HuH-7.5 (cell line): ENCODE measurements at places on chromosomes 6 and 20.
A peak's percentile ranks its signal among the peaks of the same experiment; 100 is the strongest.

DNA sequence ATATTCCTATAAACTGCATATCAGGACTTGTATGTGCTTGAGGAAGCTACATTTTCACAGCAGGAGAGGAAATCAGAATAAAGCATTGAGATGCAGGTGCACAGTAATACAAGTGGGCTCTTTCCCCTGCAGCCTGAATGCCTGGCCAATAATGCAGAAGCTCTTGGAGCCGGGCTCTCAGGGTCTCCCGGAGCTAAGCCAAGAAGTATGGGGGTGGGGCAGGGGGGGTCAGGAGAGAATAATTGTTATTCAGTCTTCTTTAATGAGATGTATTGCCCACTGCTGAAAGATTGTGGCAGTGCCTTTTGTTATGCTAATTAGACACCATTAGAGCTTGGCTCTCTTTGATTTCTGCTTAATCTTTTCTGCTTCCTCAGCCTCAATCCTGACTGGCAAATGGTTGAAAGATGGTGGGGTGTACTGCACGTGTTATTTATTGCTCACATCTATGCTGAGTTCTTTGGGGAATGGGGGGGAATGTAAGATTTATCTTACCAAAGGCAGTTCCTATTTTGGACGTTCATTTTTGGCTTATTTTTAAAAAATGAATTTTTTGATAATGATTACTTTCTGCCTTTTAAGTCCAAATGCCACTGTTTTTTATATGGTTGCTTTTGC lies 407.6 kb upstream of the SOX4 start:
- no peak for DNase-seq

DNA sequence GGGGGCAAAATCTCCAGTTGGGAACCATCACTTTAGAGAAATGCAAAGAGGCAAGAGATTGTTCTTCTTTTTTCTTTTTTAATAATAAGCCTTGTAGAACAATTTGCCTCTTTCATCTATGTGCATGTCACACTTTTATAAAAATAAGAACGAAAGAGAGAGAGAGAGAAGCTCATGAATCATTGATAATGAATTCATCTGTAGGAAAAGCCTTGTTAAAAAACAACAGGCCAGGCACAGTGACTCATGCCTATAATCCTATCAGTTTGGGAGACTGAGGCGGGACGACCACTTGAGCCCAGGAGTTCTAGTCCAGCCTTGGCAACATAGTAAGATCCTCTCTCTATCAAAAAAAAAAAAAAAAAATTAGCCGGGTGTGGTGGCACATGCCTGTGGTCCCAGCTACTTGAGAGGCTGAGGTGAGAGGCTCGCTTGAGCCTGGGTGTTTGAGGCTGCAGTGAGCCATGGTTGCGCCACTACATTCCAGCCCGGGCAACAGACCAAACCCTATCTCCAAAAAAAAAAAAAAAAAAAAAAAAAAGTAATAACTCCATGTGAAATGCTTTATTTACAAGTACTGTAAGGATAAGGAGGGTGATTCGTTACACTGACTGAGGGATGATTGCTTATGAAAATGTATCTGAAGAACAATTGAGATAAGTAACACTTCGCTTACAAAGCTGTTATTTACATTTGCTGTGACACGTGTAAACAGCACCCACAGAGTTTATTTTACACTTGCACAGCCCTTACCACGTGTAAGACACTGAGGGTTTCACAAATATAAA lies 6.0 kb downstream of the CCN5 start:
- DNase-seq: no peak

GRCh38 chr20:20261159-20261558 lies 106.7 kb upstream of the INSM1 start:
- no peak for DNase-seq

GRCh38 chr6:4405621-4406212 lies 270.3 kb upstream of the ECI2 start:
- DNase-seq: no peak

GRCh38 chr20:49237531-49237930 lies 18.3 kb downstream of the DDX27 start:
- no peak for DNase-seq

DNA sequence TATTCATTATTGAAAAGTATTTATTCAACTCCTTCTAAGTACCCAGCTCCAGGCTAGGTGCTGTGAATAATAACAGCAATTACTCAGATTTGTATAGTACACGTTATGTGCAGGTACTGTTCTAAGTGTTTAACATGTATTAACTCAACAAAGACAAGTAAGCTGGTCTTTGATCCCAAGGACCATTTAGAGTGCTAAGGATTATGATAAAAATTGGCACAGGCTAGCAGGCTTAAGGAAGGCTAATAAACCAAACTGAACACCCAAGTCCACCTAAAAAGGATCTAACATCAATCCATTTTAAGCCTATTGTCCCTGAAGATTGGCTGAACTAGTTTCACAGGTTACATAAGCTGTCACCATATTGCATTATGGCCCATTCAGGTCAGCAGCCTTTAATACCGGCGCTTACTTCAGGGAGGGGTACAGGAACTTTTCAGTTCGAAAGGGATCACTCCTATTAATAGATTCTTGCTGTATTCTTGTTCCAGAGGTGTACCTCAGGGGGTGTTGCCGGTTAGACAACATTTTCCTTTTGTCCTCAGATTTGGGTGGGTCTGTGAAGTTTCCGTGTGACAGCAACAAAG lies 99.0 kb upstream of the GMDS start:
- no peak for DNase-seq

DNA sequence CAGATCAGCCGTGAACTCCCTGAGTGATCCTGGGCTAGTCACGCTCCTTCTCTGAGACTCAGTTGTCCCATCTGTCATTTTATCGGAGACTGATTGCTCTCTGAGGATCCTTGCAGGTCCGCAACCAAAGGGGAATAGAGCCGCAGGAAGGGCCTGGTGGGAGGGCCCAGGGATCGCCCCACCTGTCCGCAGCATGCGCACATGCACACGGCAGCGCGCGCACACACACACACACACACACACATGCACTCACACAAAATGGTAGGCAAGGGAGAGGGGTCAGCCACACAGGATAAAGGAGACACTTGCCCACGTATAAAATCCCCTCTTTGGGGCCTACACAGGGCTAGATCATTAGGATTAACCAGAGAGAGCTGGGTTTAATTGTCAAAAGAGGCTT lies 95.6 kb upstream of the FOXP4 start:
- DNase-seq: no peak

DNA sequence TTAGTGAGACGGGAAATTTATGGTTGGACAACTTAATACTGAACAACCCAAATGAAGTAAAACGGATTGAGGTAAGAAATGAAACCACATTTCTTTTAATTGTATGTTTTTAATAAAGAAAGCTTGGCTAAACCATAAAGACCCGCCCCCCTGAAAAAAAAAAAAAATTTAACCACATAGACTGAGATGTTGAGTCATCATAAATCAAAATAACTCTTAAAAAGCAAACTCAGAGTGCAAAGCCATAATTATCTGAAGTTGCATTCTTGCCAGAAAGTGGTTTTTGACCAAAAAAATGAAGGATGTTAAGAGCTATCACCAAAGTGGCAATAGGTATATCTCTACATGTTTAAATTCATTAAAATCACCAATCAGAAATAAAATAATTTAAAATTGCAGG lies 101.8 kb upstream of the COL21A1 start:
- no peak for DNase-seq

GRCh38 chr6:137832110-137832509 lies 34.9 kb upstream of the TNFAIP3 start:
- no peak for DNase-seq

GRCh38 chr6:109229536-109229935 lies 134.2 kb downstream of the CEP57L1 start:
- peak; percentile 30 for DNase-seq

DNA sequence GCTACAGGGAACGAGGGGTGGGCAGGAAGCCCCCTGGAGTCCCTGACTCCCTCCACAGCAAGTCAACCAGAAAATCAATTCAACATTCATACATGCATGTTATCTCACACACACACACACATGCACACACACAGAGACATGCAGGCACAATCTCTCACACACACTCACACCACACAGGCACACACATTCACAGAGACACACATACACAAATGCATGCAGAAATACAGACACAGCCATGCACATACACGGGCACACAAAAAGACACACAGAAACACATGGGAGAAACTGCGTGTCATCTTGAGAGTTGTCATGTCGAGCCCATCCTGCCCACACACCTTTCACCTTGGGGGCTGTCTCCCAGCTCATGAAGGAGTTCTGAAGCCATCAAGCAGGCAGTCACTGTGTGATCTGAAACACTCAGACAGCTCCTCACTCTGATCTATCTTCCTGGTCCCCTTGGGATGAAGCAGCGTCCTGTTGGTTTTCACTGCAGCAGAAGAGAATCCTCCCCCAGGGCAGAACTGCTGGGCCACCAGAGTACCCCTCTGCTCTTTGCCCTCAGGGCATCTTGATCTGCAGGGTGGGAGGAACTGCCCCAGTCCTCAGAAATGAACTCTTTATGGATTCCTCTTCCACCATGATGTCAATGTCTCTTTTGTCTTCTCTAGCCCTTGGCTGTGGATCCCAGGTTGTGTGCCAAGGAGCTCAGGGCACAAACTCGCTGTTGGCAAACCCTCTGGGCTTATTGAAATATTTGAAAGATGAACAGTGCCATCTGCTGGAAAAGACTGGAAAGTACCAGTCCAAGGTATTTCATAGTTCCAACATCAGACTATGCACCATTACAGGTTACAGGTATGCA lies 8.8 kb downstream of the RAET1L start:
- peak; percentile 73 for DNase-seq
